ENCODE measurements at places on chromosomes 2 and 18.

DNA sequence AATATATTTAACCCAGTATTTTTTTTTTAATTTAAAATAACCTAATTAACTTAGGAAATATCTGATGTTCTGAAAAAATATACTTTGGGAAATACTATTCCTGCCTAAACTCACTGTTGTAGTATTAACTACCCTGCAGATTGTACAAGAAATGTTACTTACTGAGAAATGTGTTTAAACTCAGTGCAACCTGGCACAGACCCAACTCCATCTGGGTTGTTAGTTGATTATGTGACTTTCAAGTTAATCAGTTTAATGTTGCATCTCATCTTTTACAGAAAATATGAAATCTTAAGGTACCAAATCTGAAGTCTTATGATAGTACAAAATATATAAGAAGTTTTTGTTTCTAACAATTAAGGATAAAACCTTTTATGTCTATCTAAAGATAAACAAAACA is 27.3 kb downstream of the VAPA start:
- no peak for DNase-seq

DNA sequence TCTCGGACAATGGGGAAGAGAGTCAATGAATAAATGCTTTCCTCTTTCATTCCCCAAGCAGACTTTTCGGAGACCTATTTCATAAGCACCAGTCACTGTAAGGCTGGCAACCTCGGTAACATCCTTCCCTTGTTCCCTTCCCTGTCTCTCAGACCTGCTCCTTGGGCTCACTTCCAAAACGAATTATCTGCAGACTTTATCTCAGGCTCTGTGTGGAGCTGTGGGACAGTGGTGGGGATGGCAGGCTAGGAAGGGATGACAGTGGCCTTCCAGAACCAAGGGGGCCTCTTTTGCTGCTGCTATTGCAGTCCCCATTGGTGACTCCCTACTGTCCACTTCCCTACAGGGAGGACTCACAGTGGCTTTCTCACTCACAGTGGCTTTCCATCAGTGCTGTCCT is 185.6 kb upstream of the MEX3C start:
- DNase-seq: no peak

DNA sequence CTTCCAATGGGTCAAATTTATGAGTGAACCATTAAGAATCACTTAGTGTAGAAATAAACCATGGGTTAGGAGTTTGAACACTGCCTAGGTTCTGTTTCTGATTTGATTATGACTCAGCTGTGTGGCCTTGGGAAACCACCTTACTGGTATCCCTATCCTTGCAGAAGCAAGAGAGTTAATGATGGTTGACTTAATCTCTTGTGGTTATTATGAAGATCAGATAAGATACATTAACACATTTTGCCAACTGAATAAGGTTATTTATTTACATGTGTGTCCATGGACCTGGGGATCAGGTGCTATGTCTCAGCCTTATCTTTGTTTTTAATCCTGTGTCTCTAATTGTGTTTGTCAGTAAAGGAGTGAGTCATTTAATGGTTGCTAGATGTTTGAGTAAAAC is 5.4 kb upstream of the KCNJ13 start:
- DNase-seq: no peak

DNA sequence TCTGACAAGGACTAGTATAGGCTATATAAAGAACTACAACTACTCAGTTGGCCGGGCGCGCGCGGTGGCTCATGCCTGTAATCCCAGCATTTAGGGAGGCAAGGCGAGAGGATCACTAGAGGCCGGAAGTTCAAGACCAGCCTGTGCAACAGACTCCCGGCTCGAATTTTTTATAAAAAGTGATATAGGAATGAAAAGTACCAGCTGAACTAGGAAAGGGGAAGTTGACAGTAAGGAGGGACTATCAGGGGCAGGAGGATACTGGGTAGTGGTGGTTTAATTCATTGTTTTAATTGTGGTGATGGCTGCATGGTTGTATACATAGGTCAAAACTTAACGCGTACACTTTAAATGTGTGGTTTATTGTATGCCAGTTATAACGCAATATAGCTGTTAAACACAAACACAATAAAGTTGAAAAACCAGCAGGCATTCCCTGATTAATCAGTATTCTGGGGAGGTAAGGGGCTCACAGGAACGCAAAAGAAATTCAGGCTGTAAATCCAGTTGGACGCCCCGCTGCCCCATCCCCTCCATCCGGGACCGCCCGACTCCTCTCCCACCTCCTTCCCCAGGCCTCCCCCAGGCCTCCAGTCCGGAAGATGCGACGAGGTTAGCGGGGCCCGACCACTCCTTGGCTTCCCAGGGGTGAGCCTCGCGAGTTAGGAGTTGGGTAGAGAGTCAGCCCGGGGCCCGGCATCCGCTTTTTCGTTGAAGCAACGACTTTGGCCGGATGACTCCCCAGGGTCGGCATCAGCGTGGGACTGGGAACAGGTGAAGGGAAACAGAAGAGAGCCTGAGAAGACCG is 746 bp upstream of the POLR1B start:
- peak; percentile 60 for DNase-seq

DNA sequence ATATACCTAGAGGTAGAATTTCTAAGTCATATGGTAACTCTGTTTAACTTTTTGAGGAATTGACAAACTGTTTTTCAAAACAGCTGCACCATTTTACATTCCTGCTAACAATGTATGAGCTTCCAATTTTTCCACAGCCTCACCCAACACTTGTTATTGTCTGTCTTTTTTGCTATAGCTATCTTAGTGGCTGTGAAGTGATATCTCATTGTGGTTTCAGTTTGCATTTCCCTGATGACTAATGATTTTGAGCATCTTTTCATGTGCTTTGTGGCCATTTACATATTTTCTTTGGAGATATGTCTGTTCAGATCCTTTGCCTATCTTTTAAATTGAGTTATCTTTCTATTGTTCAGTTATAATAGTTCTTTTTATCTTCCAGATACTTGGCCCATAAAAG is 273.8 kb downstream of the AGPS start:
- no peak for DNase-seq

GRCh38 chr2:188993247-188993646 is 19.1 kb downstream of the COL3A1 start:
- no peak for DNase-seq

DNA sequence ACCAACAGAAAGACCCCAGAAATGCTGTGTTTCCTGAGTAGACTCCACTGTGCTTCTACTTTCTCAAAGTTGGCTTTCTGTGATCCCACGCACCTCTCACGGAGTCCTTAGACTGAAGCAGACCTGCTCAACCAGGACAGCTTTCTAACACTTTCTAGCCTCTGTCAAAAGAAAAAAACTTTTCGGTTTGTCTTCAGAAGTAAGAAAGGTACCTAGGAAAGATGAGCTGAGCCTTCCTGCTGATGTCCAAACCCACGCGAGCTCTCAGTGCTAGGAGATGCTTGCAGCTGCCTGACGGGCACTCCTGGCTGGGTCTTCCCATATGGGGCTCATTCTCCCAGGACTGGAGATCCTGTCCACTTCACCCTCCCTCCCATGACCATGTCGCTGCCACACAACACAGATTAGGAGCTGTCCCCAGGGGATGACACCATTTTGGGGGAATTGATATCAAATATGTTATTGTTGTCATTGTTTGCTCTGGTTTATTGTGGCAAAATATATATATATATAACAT is 49.2 kb upstream of the DAPL1 start:
- no peak for DNase-seq

GRCh38 chr2:159922563-159922962 is 124.6 kb upstream of the CD302 start:
- DNase-seq: no peak

Measured in NCI-H1092 (cell line).